CD4-positive, alpha-beta T cell treated with Interleukin-15 for 4 hours (primary cell): ENCODE measurements at places on chromosomes 11 and 22.

DNA sequence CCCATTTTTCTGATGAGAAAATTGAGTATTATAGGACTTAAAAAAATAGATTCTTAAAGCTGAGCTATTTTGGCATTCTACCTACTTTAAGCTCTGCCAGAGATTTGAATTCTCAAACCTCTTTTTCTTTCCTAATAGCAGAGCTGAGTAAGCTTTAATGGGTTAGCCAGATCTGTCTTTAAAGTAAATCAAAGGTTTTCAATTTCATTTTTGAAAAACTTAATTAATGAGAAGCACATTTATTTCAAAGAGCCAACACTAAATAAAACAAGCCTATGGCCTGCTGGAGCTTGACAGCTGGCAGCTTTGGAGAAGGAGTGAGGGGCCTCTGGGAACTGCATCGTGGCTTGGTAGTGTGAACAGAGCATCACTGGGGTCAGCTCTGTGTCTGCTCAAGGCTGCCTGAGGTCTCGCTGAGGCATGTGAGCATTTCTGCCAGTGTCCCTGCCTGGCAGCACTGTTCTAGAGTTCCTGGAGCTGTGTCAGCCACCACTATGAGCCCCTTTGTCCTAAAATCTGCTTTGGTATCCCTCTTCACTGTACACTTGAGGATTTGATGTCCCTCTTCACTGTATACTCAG, 50.4 kb upstream of the PRSS23 start:
- no peak for DNase-seq

DNA sequence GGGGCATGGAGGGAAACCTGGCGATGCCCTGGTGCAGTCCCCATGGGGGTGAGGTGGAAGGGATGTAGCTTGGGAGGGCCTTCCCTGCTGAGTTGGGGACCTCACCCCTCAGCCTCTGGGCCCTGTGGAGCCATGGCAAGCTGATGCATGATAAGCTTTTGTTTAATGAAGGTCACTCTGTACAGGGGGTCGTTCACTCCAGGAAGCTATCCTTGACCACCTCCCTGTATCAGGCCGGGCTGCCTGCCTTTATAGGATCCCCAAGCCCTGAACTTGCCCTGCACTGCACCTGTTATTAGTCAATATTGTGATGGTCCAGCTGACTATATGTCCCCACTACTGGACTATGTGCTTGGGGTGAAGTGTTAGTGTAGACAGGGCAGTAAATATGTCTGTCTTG, 49.7 kb upstream of the MYEOV start:
- DNase-seq, result no peak

DNA sequence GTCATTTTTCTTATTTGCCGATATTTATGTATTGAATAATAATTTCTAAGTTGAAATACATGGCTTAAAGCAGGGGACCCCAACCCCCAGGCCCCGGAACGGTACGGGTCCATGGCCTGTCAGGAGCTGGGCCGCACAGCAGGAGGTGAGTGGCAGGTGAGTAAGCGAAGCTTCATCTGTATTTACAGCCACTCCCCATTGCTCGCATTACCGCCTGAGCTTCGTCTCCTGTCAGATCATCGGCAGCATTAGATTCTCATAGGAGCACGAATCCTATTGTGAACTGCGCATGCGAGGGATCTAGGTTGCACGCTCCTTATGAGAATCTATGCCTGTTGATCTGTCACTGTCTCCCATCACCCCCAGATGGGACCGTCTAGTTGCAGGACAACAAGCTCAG, 4.5 kb downstream of the ZMAT5 start:
- no peak for DNase-seq

- no peak for DNase-seq
These were observed 88.6 kb downstream of the ETS1 start for GRCh38 chr11:128498721-128499245.
